Gastroesophageal sphincter (tissue), 4 donors: ENCODE measurements at places on chromosomes 12 and 14. TPM values are rescaled to one million over a fixed set of nuclear protein-coding genes. Genes with fewer than 3 reads are reported as not detected.

GRCh38 chr12:93089805-93090569 is 160.9 kb upstream of the EEA1 start:
- no peak for ATAC-seq

- no peak for ATAC-seq
These were observed 40.4 kb upstream of the A2M start for GRCh38 chr12:9156119-9156518.

- ATAC-seq: no peak
These were observed 70.8 kb downstream of the SYNE3 start for GRCh38 chr14:95445676-95446075.

DNA sequence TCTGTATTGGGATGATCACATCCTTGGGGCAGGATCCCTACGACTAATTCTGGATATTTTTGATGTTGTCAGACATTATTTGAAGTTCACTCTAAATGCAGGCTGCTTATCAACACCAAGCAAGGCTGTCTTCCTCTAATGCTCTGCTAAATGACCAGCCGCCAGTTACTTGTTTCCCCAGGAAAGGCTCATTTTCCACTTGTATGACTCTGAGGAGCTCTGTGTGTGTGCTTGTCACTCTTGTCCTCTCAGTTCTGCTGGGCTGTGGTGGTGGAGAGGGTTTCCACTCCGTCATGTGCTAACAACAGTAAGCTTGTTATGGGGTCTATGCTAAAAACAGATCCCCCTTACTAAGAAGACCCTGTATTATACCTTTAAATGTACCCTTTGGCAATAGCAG is 42.1 kb downstream of the ATL1 start:
- ATAC-seq: no peak

DNA sequence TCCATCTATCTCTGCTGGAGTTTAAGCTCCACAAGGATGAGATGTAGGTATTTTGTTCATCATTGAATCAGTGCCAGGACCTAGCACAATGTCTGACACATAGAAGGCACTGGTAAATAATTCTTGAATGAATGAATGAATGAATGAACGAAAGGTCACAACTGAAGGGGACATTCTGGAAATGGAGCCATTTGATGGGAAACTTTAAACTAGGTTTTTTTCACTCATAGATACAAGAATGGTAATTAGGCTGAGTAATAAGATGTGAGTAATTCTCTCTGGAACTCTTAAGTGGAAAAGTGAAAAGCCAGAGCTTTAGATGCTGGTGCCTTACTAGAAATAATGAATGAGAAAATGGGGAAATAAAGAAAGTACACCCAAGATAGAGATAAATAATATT is 44.3 kb downstream of the SCN8A start:
- no peak for ATAC-seq

GRCh38 chr12:104707194-104707593 is 250.4 kb downstream of the CHST11 start:
- ATAC-seq: no peak

DNA sequence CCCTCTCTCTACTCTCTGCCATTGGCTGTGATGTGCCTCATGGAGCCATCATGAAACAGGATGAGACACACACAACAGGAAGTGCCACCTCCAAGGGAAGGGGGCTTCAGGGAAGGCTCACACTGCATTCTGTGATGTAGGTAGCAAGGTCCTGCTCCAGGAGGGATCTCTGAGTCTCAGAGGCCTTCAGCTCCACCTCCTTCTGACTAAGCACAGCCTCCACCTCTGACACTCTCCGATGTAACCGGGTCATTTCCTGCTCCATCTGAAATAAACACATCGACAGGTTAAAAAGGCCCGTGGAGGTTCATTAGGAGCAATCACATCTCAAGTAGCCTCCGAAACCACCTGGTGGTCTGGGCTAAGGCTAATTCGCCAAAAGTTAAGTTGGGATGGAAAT is 93.3 kb downstream of the CIT start:
- ATAC-seq: no peak

SSTR1 gene
- 0.54 TPM for total RNA-seq

CPNE6 gene
- not detected for total RNA-seq

INHBC gene
- not detected for total RNA-seq

CREBL2 gene
- total RNA-seq: 46.3 TPM

EML5 gene
- 6.7 TPM for total RNA-seq

LRRIQ1 gene
- not detected for total RNA-seq

PTHLH gene
- 2.7 TPM for total RNA-seq

ZFHX2 gene
- 2.5 TPM for total RNA-seq
